ENCODE measurements at places on chromosomes 2 and 18. TPM values are rescaled to one million over a fixed set of nuclear protein-coding genes. Genes with fewer than 3 reads are reported as not detected.

The BOLA3 gene
- total RNA-seq, result 17.5 TPM

The NCKAP5 gene
- total RNA-seq, result 1.1 TPM

GRCh38 chr2:47503481-47504070 lies 100.6 kb downstream of the MSH2 start:
- H3K27ac ChIP-seq, result no peak overlapping the region
- no peaks in the 10 kb centered on the region for H3K27me3 ChIP-seq
- no peak overlapping the region for H3K4me3 ChIP-seq
- DNase-seq, result no peak

GRCh38 chr2:119387381-119388129 lies 20.8 kb downstream of the DBI start:
- H3K36me3 ChIP-seq, result no peaks in the 10 kb centered on the region
- peak; percentile 80 for DNase-seq
- peak overlapping the region; percentile 76 for H3K27ac ChIP-seq
- H3K4me1 ChIP-seq, result peaks cover 9% of the 10 kb centered on the region
- H3K27me3 ChIP-seq, result no peaks in the 10 kb centered on the region
- H3K4me3 ChIP-seq, result no peak overlapping the region

DNA sequence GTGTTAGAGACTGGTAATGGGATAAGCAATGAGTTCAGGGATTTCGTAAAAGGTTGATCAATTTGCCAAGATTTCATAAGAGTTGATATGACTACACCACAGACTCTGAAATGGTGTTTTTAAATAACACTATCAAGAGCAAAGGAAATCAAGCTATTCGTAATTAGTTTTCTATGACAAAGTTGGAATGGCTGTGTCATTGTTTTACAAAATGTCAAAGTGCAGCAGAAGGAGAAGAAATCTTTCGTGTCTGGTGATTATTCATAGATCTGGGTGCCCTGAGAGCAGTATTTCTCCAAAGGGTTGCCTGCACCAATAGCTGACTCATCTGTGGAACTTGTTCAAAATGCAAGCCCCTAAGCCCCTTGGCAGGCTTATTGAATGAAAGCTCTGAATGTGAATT lies 70.1 kb downstream of the NABP1 start:
- H3K27ac ChIP-seq, result no peak overlapping the region
- no peaks in the 10 kb centered on the region for H3K27me3 ChIP-seq
- no peaks in the 10 kb centered on the region for H3K4me1 ChIP-seq
- no peak for DNase-seq
- H3K4me3 ChIP-seq, result no peak overlapping the region
- no peaks in the 10 kb centered on the region for H3K36me3 ChIP-seq

DNA sequence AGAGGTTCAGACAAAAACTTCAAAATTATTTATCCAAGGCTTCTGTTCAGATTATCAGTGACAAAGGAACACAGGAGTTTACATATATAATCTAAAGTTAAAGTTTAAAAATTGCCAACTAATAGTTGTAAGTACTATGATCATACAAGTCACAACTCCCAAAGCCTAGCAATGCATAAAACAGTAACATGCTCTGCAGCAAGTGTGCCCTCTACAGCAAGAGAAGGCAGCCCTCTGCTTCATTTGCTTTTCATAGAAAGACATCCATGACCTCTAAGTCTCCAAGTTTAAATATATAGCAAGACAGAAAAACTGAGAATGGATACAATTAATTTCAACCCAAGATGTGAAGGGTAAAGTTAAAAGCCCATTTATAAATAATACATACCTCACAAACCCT lies 13.3 kb downstream of the RAB1A start:
- no peak overlapping the region for H3K27ac ChIP-seq
- H3K4me3 ChIP-seq, result no peak overlapping the region
- no peaks in the 10 kb centered on the region for H3K27me3 ChIP-seq
- H3K4me1 ChIP-seq, result peaks cover 19% of the 10 kb centered on the region

The DLGAP1 gene
- 0.29 TPM for total RNA-seq

DNA sequence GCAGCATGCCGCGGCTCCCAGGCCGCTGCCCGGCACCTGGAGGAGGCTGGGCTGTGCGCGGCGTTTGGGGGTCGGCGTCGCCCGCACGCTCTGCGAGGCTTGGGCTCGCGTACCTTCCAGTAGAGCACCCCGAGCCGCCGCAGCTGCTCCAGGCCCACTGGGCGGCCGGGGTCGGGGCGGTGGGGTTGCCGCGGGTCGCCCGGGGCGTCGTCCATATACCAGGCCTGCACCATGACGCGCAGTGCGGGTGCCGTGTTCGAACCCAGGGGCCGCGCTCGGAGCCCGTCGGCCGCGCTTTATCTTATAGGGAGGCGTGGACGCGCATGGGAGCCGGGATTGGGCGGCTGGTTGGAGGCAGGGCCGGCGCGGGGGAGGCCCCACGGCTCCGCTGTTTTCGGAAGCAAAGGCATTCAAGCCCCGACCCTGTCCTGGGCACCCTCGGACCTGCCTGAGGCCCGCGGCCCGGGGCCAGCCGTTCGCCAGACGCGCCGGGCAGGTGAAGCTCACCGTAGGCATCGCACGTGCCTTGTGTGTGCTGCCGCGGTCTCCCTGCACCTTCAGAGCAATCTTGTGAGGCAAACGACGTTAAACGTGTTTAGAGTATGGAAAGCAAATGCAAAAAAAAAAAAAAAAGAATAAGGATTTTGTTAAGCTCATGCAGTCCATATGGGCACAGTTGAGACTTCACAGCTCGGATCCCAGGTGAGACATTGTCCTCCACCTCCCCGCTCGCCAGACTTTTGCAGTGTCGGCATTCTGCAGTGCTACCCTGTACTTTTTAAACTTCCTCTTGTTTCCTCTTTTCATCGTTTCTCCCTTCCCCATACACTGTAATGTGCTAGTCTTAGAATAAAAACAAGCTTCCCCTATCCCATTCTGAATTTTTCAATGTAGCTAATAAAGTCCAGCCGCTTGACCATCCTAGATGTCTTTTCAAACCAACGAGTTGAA lies at the start of gene ADI1:
Gene ADI1 (minus strand): TSS at position 277 of the 951 bp plus-strand sequence. CDS start 44 bp downstream, at position 233.
- H3K27ac ChIP-seq, result peak within 1 kb of the TSS; percentile 100
- no peaks in the 10 kb centered on the region for H3K36me3 ChIP-seq
- no peaks in the 10 kb centered on the region for H3K27me3 ChIP-seq
- DNase-seq, result peak; percentile 85
- peak within 1 kb of the TSS; percentile 78 for H3K4me3 ChIP-seq

GRCh38 chr18:32368991-32369390 lies 101.7 kb downstream of the GAREM1 start:
- no peaks in the 10 kb centered on the region for H3K27me3 ChIP-seq
- H3K4me1 ChIP-seq, result peaks cover 65% of the 10 kb centered on the region
- peak overlapping the region; percentile 68 for H3K27ac ChIP-seq
- no peaks in the 10 kb centered on the region for H3K36me3 ChIP-seq
- no peak for DNase-seq

DNA sequence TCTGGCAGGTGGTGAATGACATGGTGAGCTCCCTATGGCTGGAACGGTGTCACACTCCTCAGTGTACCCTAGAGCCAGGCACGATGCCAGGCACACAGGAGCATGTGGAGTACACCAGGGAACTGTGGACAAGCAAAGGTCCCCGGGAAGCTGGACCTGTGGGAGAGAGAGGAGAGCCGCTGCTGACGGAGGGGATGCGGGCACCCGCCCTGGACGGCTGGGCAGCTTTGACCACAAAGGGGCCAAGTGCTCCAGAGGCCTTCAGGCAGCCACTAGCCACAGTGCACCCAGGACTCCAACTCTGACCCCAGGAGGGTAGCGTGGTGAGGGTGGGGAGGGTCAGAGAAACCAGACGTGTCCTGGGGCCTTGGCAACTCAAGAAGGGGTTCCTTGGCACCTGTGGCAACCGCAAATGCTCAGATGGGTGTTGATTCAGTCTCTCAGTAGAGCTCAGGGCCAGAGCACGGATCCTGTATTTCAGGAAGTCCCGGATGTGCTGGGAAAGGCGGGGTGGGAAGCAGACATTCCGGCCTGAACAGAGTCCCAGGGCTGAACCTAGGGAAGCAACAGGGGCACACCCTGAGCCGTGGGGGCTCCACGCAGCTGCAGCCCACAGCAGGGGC lies 2.3 kb upstream of the MAB21L4 start:
- no peak overlapping the region for H3K4me3 ChIP-seq
- peaks cover 10% of the 10 kb centered on the region for H3K4me1 ChIP-seq
- no peak overlapping the region for H3K27ac ChIP-seq
- H3K27me3 ChIP-seq, result no peaks in the 10 kb centered on the region

GRCh38 chr18:62420513-62421209 lies 95.6 kb downstream of the TNFRSF11A start:
- no peaks in the 10 kb centered on the region for H3K36me3 ChIP-seq
- H3K4me3 ChIP-seq, result no peak overlapping the region
- no peaks in the 10 kb centered on the region for H3K27me3 ChIP-seq

- H3K27me3 ChIP-seq, result no peaks in the 10 kb centered on the region
- no peak for DNase-seq
- H3K36me3 ChIP-seq, result no peaks in the 10 kb centered on the region
- H3K4me3 ChIP-seq, result peak overlapping the region; percentile 71
Measured at GRCh38 chr2:130372833-130373807, 17.3 kb downstream of the PTPN18 start.

GRCh38 chr2:96264656-96265348 lies 995 bp downstream of the TMEM127 start:
- H3K27me3 ChIP-seq, result no peaks in the 10 kb centered on the region
- peaks cover 17% of the 10 kb centered on the region for H3K36me3 ChIP-seq
- H3K4me1 ChIP-seq, result peaks cover 50% of the 10 kb centered on the region
- DNase-seq, result peak; percentile 83

DNA sequence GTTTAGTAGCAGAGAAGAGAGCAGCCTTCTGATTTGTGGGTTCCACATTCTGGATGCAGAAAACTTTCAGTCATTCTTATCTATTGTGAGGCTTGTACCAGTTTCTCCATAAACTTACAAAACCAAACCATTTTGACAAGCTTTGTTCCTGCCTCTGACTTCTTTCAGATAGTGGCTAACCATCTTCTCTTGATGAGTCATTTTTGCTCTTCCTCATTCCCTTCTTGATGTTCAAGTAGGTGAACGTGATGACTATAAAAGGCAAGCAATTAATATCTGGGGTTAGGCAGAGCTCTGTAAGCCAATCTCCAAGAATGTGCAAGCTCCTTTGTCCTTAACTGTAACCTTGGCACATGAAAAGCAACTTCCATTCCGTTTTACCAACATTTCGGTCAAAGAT lies 2083.1 kb upstream of the PIK3C3 start:
- DNase-seq, result no peak
- H3K27ac ChIP-seq, result no peak overlapping the region
- H3K4me1 ChIP-seq, result no peaks in the 10 kb centered on the region
- no peaks in the 10 kb centered on the region for H3K27me3 ChIP-seq
- no peak overlapping the region for H3K4me3 ChIP-seq

- no peak for DNase-seq
- H3K36me3 ChIP-seq, result no peaks in the 10 kb centered on the region
- H3K27ac ChIP-seq, result no peak overlapping the region
- no peaks in the 10 kb centered on the region for H3K27me3 ChIP-seq
Measured at GRCh38 chr2:98901702-98902101, 34.3 kb downstream of the CRACDL start.

- no peaks in the 10 kb centered on the region for H3K4me1 ChIP-seq
- no peaks in the 10 kb centered on the region for H3K27me3 ChIP-seq
- no peak for DNase-seq
- no peak overlapping the region for H3K4me3 ChIP-seq
- no peak overlapping the region for H3K27ac ChIP-seq
- no peaks in the 10 kb centered on the region for H3K36me3 ChIP-seq
Measured at GRCh38 chr18:3877678-3878077, 427.7 kb downstream of the TGIF1 start.

The RESP18 gene
- total RNA-seq, result not detected

GRCh38 chr2:170713543-170714380 lies 1.4 kb upstream of the SP5 start:
- DNase-seq, result peak; percentile 77
- H3K27me3 ChIP-seq, result no peaks in the 10 kb centered on the region
- H3K27ac ChIP-seq, result no peak overlapping the region
- H3K4me1 ChIP-seq, result peaks cover 13% of the 10 kb centered on the region

GRCh38 chr18:56483386-56483785 lies 155.0 kb downstream of the TXNL1 start:
- H3K36me3 ChIP-seq, result no peaks in the 10 kb centered on the region
- no peak overlapping the region for H3K27ac ChIP-seq
- H3K4me3 ChIP-seq, result no peak overlapping the region
- DNase-seq, result no peak
- no peaks in the 10 kb centered on the region for H3K4me1 ChIP-seq

DNA sequence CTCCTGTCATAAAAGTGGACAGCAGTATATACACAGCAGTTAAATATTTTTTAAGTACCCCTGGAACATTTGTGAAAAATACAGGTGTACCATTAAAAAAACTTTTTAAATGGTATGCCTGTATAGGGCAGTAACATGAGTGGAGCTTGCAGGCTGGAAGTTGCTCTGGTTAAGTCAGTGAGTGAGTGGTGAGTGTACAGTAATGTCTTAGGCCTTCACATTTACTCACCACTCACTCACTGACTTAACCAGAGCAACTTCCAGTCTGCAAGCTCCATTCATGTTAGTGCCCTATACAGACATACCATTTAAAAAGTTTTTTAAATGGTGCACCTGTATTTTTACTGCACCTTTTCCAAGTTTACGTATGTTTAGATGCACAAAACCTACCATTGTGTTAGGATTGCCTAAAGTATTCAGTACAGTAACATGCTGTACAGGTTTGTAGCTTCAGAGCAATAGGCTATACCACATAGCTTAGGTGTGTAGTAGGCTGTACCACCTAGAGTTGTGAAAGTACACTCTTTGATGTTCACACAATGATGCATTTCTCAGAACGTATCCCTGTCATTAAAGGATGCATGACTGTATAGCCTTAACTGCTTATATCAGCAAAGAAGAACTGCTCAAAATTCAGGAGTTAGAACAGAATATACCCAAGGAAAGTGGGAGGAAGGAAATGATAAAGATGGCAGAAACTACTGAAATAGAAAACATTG lies 112.6 kb downstream of the EHBP1 start:
- H3K27ac ChIP-seq, result no peak overlapping the region
- no peaks in the 10 kb centered on the region for H3K27me3 ChIP-seq
- H3K36me3 ChIP-seq, result no peaks in the 10 kb centered on the region
- no peaks in the 10 kb centered on the region for H3K4me1 ChIP-seq
- no peak overlapping the region for H3K4me3 ChIP-seq

The PARD6G gene
- 2.2 TPM for total RNA-seq

The DOCK10 gene
- 2.1 TPM for total RNA-seq

DNA sequence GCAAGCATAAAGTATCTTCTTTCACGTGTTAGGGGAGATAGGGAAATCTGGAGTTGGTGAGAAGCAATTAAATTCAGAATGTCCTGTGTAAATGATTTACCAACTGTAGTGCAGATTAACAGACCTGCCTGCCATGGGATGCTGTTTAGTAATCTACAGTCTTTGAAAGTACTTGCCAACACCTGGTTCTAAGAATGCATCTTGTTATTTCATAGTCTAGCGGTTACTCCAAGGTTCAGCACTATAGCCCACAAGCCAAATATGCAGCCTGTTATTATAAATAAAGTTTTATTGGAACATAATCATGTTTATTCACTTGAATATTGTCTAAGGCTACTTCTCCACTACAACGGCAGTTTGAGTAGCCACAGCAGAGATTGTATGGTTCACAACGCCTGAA lies 100.8 kb downstream of the OSBPL6 start:
- DNase-seq, result no peak
- H3K4me3 ChIP-seq, result no peak overlapping the region
- H3K27me3 ChIP-seq, result no peaks in the 10 kb centered on the region
- no peak overlapping the region for H3K27ac ChIP-seq
- H3K36me3 ChIP-seq, result no peaks in the 10 kb centered on the region
- no peaks in the 10 kb centered on the region for H3K4me1 ChIP-seq

The RIT2 gene
- not detected for total RNA-seq

Measured in pancreas (tissue), 10 donors.